ENCODE measurements at places on chromosomes 1 and 21.

DNA sequence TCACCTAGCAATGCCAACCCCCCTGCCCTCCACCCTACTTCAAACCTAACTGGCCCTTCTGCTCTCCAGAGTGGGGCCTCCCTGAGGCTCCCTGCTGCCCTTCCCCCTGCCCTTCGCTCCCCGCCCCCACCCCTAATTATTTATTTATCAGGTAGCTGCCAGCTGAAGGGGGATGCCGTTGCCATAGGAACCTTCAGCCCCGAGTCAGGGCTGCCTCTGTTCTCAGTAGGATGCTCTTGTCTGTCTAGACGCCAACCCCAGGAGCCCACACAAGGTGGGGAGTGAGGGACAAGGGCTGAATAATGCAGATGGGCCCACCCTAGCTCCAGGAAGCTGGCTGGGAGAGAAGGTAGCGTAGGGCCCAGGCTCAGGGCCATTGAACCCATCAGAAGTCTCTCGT lies 41.1 kb downstream of the NKAIN1 start:
- DNase-seq = no peak

DNA sequence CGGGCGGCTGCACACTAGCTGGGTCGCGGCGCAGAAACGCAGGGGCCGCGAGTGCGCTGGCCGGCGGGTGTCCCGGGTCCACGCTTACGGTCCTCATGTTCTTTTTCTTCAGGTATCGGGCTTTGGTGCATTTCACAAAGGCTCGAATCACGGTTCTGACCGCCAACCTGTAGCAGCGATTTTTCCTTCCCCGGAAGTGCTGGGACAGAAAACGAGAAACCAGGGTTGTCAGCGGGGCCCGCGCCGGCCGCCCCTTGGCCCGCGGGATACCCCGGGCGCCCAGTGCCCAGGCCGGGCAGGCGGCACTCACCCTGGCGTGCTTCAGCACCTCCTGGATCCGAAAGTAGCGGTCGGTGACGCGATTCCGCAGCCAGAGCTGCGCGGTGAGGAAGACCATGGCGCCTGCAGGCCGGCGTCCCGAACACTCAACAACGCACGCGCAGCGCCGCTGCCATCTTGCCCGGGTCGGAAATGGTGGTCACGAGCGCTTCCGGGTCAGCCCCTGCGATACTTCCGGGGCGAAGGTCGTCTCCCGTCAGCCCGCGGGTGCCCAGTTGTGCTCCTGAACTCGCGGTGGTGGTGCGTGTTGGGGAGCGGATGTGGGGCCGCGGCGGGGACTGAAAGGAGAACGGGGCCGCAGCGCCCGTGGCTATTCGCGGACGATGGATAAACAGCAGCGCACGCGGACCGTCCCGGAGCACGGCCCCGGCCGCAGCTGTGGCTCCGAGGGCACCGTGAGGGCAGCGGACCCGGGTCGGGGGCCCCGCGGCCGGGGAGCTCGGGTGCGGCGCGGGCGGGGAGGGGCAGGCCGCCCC lies at the start of gene MRPL20:
TSS of gene MRPL20 (minus strand) at position 473 of the 815 bp plus-strand sequence. CDS start at position 397, 76 bp downstream.
- peak; percentile 97 for DNase-seq

GRCh38 chr1:238370599-238370998 lies 479.9 kb upstream of the ZP4 start:
- no peak for DNase-seq

DNA sequence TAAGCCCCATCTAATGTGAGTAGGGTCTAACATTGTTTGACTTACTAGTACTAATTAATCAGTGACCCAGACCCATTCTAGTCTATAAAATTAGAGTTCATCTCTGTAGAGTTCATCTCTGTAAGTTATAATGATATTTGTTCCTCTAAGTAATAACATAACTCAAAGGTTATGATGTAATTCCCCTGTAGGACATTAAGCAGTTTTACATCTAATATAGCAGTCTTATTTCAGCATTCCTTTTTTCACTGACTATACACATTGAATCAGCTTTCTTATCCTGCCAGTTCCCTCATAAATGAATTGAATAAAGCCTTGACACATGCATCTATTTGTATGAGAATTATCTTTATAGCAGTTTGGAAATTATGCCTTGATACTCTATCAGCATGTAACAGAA lies 90.9 kb downstream of the SH3GLB1 start:
- DNase-seq = no peak

DNA sequence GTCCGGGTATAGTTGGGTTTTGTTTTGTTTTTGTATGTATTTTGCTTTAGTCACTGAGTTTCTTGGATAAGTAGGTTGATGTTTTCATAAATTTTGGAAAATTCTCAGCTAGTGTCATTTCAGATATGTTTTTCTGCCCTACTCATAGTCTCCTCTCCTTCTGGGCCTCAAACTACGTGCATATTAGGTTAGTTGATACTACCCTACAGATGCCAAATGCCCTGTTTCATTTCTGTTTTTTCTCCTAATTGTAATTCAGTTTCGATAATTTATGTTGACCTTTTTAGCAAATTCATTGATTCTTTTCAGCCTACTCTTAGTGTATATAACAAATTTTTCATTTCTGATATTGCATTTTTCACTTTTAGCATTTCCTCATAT lies 268.6 kb upstream of the RGS18 start:
- DNase-seq = no peak

GRCh38 chr1:24441996-24442668 lies 26.5 kb downstream of the NIPAL3 start:
- no peak for DNase-seq

DNA sequence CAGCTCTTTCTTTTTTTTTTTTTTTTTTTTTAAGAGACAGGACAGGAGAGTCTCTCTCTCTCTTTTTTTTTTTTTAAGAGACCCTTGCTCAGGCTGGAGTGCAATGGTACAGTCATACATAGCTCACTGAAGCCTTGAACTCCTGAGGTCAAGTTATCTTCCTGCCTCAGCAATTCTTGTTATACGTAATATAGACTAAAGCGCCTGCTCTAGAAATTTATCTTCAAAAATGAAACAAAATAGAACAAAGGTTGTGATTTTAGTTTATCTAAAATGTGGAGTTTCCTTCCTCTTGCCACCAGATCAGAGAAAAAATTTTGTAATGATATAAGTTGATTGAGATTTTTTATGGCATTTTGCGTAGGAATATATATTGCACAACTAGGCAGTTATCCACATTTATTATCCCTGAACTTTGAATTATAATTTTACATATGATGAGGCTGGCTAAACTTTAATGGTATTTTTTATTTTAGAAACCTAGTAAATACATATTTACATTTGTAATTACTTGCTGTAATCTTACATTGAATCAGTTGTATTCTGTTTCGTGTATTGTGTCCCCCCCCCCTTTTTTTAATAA lies 44.2 kb downstream of the MTF2 start:
- no peak for DNase-seq

DNA sequence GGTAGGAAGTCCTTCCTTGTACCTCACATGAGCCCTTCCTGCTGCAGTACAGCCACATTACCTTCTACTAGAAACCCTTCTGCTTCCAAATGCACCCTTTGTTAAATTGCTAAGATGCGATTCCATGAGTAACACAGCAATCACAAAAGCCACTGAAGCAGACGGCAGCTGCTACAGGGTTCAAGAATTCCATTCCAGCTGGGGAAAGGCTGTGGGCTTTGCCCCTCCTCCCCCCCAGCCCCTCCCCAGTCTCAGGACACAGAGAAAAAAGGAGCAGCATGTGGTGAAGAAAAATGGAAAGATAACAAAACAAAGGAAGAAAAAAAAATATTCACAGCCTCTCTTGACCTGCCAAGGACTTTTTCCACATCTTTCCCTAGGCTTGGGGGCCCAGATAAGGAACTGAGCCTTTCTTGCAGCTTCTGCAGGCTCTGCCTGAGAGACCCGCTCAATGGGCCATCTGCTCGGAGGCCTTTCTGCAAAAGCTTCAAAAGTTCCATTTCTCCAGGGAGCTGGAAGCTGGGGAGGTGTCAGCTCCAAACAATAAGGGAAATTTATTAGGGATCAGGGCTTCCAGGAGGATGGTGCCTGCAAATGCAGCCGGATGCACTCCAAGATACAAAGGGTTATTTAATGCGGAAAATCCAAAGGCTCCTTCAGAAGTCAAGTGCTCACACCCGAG lies 72.1 kb downstream of the SYT2 start:
- no peak for DNase-seq

DNA sequence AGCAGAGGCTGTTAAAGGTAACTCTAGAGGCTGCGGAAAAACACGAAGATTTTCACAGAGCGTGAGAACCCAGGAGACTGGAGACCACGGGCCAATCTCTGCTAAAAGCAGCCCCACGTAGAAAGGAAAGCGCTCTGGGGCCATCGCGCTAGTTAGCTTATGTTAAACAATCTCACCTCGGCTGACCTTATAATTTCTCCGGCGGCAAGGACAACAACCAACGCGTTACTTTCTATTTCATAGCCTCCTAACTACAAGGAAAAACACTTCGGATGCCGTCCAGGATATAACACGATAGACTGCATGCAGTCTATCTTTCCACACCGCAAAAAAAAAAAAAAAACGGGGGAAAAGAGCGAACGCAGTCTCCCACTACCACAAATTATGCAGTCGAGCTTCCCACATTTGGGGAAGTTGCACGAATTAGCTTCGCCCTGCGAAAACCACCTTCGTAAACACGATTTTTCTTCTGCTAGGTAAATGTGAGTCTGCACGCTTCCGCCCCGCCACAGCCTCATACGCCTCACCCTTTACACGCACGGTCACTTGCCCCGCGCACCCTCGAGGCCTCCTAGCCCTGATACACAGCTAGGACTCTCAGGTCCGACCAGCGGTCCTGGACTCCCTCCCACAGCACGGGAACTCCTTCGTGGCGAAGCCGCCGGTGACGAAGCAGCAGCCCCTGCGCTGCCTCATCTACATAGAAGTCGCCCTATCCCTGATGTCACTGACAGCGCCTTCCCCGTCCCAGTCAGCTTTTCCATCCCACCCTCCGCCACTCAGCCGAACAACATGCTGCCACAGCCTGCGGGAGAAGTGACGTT lies 87.8 kb downstream of the PRKAB2 start:
- peak; percentile 82 for DNase-seq

DNA sequence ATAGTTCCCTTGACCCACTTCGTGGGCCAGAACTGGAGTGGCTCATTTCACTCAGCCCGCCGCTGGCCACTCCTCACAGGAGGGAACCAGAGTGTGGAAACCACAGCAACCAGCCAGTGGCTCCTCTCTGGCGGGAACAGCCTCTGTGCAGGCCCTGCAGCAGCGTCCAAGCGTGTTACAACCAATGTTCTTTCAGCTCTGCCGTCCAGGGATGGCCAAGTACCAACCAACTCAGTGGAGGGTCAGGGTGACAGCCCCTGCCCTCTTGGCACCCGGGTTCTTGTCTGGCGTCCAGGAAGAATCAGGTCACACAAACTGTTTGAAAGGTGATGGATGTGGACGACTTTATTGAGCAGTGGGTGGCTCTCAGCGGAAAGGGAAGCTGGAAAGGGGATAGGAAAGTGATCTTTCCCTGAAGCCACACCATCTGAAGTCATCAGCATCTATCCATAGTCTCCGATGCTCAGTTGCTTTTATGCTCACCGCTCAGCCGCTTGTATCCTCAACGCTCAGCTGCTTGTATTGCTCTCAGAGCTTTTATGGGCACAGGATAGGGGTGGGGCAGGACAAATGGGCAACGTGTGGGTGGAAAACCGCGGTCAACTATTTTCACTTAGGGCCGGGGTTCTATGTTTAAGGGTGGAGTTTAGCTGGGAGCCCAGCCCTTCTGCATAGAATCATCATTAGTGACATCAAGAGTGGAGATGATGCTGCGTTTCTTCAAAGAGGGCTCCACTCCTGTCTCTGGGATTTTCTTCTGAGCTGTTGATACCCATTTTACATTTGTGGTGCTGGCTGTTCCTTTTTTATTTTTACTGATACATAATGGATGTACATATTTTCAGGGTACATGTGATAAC lies 250.2 kb downstream of the RRAGC start:
- no peak for DNase-seq

- DNase-seq = no peak
These were observed 132.2 kb downstream of the PSMG1 start for GRCh38 chr21:39050841-39051587.

GRCh38 chr1:5492846-5493245 lies 499.4 kb downstream of the NPHP4 start:
- DNase-seq = no peak

GRCh38 chr1:29458737-29459619 lies 222.7 kb downstream of the PTPRU start:
- no peak for DNase-seq

GRCh38 chr1:15181564-15181963 lies 28.0 kb downstream of the TMEM51 start:
- no peak for DNase-seq

DNA sequence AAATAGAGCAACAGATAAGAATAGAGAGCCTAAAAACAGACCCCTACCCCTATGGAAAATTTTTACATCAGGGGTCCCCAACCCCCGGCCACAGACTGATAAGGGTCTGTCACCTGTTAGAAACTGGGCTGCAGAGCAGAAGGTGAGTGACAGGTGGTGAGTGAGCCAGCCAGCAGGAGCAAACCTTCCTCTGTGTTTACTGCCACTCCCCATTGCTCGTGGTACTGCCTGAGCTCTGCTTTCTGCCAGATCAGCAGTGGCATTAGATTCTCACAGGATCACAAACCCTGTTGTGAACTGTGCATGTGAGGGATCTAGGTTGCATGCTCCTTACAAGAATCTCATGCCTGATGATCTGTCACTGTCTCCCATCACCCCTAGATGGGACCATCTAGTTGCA lies 174.1 kb downstream of the FOXD2 start:
- peak; percentile 13 for DNase-seq

DNA sequence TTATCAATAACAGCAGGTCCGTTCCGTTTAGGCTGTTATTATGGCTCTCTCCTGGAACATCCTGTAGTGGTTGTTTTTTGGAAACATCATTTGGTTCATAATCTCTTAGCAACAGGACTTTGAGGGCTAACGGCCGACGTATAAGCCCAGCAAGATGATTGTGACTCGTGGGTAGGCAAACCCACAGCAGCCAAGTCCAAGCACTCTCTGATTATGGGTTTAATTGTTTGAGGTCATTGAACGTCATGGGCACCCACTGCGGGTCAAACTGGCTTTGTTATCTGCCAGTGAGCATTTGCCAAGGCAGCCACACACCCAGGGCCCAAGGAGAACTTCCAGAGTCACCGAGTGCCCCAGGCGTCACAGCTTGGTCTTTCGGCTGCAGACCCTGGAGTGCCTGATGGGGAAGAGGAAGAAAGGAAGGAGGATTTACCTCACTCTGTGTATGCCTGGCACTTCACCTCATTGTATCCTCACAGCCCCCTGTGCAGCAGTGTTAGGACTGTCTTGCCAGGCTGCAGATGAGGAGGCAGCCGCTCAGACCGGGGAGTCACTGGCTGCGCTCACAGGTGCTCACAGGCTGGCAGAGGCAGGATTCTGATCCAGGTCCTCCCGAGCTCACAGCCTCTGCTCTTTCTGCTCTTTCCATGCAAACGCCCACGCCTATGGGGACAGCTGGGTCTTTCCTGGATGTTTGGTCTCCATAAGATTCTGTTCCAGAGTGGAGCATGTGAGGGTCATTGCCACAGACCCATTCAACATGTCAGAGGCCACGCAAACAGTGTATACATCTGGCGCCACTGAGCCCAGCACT lies 30.8 kb upstream of the EPS8L3 start:
- DNase-seq = no peak

DNA sequence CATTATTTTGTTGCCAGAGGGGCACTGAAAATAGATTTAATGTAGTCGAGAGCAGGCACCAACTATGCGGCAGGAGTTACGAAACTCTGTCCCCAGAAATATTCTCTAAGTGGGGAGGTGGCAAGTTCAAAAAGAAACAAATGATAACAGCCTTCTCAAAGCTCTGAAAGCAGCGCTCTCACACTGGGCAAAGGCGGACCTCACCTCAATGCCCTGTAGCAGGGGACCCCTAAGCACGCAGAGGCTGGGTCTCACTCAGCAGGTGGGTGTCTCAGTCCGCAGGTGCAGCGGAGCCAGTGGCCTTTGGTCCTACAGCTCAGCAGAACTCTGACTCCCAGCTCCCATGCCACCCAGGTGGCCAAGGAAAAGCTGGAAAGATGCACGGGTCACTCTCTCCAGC lies 21.8 kb upstream of the TMPRSS2 start:
- no peak for DNase-seq

- no peak for DNase-seq
These were observed 147.3 kb downstream of the LBR start for GRCh38 chr1:225280563-225280962.

All from CD8-positive, alpha-beta T cell (primary cell).